ENCODE measurements at places on chromosomes 12 and 14.
A peak's percentile ranks its signal among the peaks of the same experiment; 100 is the strongest.

DNA sequence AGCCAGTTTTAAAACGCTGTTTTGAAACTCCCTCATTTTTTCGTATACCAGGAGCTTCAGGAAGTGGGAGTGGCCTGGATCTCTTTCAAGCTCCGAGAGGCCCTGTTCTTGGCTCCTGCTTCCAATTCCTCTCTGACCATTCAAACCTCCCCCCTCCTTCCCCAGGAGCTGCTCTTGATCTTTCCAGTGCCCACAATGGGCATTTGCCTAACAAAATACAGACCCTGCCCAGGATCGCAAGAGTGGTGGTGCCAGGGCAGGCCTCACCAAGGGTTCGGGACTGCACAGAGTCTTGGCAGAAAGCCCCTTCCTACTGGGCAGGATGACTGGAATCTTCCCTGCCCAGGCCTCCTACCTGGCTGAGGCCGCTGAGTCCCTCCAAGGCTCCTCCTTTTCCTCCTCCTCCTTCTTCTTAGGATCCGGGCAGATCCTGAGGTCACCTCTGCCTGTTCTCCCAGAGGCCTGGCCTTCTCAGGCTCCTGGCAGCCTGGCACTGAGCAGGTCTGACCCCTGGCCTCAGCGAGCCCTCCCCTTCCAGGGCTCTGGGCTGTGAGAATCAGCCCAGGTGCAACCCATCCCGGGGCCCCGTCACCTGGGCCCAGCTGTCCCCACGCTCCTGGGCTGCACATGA is 46.9 kb upstream of the NOS1 start:
- no peak for DNase-seq

GRCh38 chr12:6943389-6943721 is 261 bp upstream of the RNU7-1 start:
- DNase-seq: peak; percentile 89

DNA sequence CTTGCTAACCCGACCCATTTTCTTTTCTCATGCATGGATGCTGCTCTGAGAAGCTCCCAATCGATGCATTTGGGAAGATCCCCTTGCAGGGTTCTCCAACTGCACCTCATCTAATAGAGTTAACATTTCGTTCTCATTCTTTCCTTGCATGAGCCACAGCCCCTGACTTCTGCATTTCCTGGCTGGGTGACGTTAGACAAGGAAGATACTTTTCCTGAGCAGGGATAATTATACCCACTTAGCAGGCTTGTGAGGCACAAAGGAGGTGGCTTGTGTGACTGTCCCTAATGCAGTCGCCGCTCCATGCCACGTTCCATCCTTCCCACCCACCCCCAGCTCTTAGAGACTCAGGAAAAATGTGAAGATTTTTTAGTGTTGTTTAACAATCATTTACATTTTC is 195.1 kb downstream of the CHST11 start:
- no peak for DNase-seq

DNA sequence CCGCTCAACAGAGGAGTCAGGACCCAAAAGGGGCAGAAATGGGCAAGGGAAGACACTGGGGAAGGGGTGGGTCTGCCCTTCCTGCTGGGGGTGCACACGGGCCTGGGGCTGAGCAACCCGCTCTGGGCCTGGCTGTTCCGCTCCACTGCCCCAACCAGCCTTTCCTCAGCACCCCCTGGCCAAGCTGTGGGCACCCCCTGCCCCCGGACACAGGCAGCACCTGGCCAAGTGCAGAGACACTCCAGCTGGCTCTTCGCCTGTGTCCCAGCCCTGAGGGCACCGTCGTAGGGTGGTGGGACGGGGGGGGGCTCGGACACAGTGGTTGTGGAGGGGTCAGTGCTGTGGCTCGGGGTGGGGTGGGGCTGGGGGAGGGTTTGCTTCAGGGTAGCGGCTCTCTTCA is 10.3 kb downstream of the PACS2 start:
- no peak for DNase-seq

DNA sequence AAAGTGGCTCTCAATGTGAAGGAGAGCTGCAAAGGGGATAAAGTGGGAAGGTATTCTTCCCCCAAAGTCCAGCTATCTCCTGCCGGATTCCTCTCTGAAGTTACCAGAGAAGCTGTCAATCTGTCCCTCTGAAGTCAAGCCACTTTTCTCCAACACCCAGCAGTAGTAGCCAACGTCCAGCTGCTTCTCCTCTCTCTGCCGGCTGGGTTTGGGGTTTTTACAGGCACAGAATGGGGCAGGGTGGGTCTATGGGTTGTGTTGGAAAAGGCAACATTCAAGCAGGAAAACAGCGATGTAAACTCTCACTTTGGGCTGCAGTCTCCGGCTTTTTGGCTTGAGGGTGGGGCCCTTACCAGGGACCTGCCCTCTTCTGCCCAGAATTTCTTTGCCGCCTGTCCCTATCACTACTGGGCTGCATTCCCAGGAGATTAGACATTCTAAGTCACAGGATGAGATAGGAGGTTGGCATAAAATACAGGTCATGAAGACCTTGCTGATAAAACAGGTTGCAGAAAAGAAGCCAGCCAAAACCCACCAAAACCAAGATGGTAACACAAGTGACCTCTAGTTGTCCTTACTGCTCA is 16.3 kb downstream of the CAPZA3 start:
- no peak for DNase-seq

DNA sequence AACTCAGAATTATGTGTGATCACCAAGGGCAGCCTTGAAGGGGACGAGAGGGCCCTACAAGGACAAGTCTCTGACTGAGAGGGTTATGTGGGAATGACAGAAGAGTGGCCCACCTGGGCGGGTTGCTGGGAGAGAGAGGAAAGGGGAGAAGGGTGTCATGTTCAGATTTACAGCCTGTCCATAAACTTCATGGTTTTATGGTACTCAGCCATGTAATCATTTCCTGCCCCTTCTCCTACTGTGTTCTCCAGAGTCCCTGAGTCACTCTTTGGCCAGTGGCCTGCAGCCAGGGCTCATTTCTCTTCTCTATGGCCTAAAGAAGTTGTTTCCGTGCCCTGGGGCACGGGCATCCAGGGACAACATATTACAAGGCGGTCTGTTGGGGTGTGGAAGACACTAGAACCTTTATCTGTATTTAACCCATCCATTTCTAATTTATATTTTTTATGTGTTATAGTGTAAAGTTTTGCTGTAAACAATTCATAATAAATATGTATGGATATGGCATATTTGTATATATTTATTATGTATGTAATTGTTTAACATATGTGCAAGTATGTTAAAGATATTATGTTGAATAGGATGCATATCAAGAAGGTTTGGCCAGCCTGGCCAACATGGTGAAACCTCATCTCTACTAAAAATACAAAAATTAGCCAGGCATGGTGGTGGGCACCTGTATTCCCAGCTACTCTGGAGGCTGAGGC is 26.9 kb downstream of the DDX47 start:
- no peak for DNase-seq

GRCh38 chr12:49946086-49946485 is 4.5 kb upstream of the AQP2 start:
- no peak for DNase-seq

- DNase-seq: no peak
These were observed 739.9 kb downstream of the SLC16A7 start for GRCh38 chr12:60335745-60336144.

DNA sequence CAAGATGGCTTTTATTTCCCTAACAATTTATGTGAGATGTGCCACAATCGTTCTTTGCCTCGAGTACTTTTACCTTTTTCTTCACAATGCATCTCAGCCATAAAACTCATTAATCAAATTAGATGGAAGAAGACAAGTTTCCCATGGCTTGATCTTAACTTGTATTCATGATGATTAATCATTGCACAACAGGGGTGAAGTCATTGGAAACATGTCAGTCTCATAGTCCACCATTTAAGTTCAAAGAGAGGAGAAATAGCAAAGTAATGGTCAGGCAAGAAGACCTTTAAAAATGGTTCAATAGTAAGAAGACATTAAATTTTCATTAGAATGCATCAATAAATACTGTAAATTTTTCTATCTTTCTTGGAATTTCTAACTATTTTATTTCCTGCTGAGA is 136.3 kb downstream of the FOXG1 start:
- no peak for DNase-seq

DNA sequence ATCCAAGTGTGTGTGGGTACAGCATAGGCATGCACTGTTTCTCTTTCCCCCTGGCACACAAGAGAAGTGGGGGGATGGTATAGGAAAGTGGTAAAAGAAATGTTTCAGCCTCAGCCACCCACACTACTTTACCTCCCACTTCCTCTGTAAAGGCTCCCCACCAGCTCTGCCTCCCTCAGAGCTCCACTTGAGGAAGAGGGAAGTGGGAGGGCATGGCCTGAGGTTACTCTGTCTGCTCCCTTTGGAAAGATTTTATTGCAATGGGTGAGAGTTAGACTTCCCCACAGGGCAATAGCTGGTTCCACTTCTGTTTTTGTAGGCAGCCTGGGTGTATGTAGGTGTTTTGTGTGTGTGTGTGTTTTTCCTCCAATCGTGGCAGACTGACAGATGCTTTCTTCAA is 145.3 kb downstream of the SSPN start:
- DNase-seq: no peak

- DNase-seq: no peak
These were observed 104.8 kb downstream of the KIF26A start for GRCh38 chr14:104243200-104243599.

DNA sequence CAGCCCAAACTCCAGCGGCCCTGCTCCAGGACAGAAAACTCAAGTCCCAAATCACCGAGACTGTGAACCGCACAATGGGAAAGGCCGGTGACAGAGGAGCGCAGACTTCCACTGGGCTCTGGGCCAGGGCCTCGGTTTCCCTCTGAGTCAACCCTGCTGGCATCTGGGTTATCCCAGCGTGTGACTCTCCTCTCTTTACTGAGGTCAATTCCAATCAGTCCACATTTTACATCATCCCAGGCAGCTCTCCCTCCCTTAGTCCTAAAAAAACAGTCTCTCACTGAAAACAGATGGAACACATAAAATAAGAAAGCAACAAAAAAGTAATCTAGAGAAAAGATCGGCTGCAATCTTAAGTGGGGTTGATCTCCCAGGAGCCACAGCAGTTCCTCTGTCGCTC is 36.9 kb downstream of the ITPK1 start:
- no peak for DNase-seq

DNA sequence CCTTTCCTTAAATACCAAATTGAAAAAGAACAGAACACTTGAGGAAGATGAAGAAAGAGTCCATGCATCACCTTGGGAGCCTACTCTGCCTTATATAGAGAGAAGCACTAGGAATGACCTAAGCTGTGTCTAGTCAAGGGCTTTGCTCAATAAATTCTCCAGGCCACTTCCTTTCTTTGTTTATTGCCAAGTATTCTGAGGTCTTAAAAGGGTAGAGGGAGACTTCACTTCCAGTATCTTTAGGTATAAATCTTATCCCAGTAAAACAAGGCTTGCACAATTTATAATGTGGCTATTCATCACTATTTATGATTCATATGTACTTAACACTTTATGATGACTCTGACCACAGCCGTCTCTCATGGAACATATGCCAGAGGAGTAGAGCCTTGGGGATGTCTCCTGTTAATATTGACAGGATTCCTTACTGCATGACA is 85.1 kb upstream of the ARHGAP5 start:
- DNase-seq: no peak

DNA sequence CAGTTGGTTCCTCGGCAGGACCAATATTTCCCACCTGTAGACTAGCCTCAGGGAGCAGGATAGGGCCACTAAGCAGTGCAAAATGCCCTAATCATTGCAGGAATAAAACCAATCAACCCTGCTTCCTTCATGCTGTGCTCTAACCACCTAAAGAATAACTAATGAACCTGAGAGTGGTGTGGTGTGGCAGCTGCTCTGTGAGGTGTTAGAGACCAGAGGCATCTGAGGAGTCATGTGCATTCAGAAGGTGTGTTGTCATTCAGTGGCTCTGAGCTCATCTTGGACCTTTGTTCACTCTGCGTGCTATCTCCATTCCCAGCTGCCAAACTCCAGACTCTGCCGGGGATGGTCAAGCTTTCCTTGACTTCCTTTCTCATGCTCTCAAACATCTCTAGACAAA is 136.7 kb upstream of the EGLN3 start:
- no peak for DNase-seq

Measured in activated naive CD4-positive, alpha-beta T cell treated with anti-CD3 and anti-CD28 coated beads for 36 hours (primary cell).